HAP-1 (cell line): ENCODE measurements at places on chromosomes 13 and 19.

- no peak for DNase-seq
Observed at GRCh38 chr13:55573565-55573964, 1567.2 kb upstream of the PRR20A start.

DNA sequence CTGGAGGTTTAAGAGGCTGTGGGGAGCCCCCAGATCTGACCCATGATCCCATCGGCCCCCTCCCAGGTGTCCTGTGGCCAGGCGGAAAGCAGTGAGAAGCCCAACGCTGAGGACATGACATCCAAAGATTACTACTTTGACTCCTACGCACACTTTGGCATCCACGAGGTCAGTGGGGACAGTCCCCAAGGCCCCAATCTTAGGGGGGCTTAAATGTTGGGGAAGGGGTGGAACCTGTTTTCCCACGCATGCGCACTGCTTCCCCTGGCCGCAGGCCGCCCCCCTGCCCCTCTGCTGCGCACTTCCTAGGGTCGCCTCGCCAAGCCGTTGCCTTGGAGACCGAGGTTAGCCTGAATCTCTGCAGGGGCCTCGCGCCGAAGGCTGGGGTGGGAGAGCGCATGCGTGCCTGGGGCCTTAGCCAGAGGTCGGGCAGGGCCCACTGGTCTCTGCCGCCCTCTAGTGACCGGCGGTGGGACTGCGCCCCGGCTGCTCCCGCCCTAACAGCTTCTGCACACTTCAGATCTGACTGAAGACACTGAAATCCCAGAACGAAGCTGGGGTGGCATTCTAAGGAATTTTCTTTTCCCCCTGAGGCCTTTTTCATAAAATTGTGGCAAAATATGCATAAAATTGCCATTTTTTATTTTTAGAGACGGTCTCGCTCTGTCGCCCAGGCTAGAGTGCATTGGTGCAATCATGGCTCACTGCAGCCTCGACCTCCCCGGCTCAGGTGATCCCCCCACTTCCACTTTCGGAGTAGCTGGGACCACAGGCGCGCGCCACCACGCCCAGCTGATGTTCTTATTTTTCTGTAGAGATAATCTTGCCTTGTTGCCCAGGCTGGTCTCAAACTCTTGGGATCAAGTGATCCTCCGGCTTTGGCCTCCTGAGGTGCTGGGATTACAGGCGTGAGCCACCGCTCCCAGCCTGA is 3.6 kb downstream of the PRMT1 start:
- peak; percentile 82 for DNase-seq

- DNase-seq, result no peak
Observed at GRCh38 chr19:3810708-3811355, 24.7 kb upstream of the MATK start.

DNA sequence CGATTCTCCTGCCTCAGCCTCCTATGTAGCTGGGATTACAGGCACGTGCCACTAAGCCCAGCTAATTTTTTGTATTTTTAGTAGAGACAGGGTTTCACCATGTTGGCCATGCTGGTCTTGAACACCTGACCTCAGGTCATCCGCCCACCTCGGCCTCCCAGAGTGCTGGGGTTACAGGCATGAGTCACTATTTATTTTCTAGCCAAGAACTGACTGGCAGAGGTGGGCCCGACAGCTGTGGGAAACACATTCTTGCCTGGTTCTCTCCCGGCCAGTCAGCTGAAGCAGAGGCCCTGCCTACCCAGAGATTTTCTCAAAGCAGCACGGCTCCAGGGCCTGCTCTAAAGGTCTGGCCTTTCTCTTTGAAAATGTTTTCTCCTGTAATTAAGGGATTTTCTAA is 108.0 kb downstream of the KCTD15 start:
- no peak for DNase-seq

DNA sequence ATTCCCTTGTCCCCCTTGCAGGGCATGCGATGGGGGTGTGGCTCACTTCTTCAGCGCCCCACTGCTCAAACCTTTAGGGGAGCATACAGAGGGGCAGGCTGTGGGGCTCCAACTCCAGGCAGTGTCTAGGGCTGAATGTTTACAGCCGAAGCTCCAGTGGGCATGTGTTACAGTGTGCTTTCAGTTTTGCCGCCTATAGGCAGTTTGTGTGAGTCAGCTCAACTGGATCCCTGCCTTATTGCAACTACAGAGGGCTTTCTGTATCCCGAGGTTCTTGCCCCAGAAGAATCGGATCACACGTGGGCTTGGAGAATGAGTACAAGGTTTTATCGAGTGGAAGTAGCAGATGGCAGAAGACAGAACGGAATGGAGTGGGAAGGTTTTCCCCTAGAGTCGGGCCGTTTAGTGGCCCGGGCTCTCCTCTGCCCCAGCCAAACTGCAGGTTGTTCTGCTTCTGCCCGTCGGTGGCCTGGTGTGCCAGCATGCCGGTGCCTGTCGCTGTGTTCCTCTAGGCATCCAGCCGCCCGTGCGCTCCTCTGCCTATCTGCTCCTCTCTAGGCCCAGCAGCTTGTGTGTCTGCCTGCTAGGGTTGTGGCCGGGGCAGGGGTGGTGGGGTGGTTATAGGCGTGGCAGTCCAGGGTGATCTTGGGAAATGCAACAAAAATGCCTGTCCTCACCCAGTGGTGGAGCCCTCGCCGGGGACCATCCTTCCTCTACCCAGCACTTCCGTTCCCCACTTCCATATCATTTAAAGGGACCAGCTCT is 435.9 kb upstream of the SGCG start:
- DNase-seq, result no peak

GRCh38 chr19:19582471-19582870 is 36.0 kb downstream of the PBX4 start:
- DNase-seq, result no peak

DNA sequence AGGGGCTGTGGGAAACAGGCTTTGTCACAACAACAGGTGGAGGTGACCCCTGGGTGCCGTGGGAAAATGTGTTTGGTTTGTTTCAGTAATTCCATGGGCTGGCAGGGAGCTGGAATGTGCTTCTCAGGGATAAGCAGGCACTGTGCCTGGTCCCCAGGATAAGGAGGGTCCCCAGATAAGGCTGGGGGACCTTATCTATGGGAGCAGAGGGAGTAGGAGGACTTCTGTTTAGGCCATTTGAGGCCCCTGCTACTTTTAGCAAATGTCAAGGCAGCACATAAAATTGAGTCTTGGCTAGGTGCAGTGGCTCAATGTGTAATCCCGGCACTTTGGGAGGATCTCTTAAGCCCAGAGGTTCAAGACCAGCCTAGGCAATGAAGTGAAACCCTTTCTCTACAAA is 59.5 kb downstream of the KCNC3 start:
- no peak for DNase-seq

- no peak for DNase-seq
Observed at GRCh38 chr13:97364031-97364430, 69.9 kb upstream of the RAP2A start.
